ENCODE measurements at places on chromosomes 5 and 9. TPM values are rescaled to one million over a fixed set of nuclear protein-coding genes. Genes with fewer than 3 reads are reported as not detected.

FBP1 gene
- total RNA-seq: not detected

ZNF189 gene
- total RNA-seq: 53.8 TPM

NTNG2 gene
- total RNA-seq: 17.5 TPM

BDP1 gene
- 132 TPM for total RNA-seq

CAAP1 gene
- 18.2 TPM for total RNA-seq

C9 gene
- not detected for total RNA-seq
